GM04503 (cell line): ENCODE measurements at places on chromosomes 6 and 20.

DNA sequence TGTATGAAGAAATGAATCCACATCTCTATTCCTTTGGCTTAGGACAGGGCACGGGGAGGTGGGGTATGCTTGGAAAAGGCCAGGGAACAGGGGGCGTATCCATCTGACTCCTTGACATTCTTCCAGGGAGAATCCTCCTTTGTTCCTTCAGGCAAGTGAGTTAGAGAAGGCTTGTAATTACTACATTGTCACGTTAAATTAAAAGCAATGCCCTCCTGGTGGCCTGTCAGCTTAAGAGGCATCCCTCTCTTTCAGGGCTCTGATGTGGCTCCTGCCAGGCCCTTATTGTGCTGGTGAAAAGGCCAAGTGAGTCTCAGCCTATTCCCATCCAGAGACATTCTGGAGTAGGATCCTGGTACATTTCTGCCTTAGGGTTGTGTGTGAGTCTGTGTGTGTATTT, 128.3 kb downstream of the FOXA2 start:
- DNase-seq, result no peak

- DNase-seq, result no peak
Observed at GRCh38 chr20:64188091-64188490, 23.8 kb downstream of the MYT1 start.

- DNase-seq, result no peak
Observed at GRCh38 chr20:55216525-55217242, 741.3 kb downstream of the DOK5 start.

DNA sequence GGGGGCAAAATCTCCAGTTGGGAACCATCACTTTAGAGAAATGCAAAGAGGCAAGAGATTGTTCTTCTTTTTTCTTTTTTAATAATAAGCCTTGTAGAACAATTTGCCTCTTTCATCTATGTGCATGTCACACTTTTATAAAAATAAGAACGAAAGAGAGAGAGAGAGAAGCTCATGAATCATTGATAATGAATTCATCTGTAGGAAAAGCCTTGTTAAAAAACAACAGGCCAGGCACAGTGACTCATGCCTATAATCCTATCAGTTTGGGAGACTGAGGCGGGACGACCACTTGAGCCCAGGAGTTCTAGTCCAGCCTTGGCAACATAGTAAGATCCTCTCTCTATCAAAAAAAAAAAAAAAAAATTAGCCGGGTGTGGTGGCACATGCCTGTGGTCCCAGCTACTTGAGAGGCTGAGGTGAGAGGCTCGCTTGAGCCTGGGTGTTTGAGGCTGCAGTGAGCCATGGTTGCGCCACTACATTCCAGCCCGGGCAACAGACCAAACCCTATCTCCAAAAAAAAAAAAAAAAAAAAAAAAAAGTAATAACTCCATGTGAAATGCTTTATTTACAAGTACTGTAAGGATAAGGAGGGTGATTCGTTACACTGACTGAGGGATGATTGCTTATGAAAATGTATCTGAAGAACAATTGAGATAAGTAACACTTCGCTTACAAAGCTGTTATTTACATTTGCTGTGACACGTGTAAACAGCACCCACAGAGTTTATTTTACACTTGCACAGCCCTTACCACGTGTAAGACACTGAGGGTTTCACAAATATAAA, 6.0 kb downstream of the CCN5 start:
- DNase-seq, result peak; percentile 73

DNA sequence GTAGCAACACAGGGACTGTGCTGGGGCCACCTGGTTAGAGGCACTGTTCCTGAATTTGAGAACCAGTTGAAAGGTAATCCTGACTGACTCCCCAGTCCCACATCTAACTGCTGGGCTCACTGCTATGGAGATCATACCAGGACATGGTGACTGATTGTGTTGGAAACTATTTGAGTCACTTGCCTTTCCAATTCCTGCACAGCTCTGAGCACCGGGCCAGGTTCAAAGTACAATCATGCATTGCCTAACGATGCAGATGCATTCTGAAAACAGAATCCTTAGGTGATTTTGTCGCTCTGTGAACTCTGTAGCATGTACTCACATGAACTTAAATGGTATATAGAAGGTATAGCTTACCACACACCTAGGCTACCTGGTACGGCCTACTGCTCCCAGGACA, 215.3 kb downstream of the BMP7 start:
- DNase-seq, result no peak

DNA sequence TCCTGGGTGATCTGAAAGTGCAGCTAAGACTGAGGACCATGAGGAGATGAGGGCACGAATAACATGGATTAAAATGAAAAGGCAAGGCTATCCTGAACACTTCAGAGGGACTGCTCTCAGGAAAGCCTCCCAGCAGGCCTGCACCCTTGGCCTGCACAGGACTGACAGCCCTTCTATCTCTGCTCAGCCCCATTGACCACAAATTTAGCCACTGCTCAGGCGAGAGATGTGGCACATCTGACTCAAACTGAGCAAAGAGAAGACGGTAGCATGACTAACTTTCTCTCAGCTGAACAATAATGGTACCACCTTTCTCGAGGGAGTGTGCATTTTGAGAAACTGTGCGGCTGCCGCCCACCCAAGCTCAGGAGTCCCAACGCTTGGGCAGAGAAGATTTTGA, 257.5 kb downstream of the ADGB start:
- DNase-seq, result no peak

DNA sequence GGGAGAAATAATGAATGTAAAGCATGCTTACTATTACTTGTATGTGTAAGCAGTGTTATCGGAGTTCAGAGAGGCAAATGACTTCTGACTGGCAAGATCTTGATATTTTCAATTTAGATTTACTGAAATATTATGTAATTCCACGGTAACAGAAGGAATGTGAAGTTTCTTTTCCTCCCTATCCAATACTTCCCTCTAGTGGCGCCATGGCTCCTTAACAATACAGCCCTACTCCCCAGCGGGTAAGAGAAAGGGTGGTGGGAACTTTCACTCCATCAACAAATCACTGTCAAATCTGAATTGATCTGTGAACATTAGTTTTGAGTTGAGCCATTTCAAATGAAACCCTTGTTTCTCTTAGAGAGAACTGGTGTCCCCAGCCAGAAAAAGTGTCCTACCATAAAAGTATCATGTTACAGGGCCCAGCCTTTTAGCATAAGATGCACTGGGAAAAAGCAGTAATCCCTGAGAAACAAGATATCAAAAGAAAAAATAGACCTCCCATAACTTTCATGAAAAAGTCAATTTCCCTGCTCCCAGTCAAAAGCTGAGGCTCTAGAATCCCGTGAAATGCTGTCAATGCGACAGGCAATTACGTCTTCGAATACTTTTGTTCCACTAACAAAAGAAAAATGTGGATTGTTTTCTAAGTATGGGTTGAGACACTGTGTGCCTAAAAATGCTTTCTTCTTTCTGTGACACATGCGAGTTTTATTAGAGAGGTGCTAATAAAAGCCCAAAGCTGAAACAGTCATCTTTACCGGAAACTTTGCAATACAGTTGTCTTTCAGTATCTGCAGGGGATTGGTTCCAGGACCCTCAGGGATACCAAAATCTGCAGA, 12.9 kb downstream of the COX7A2 start:
- peak; percentile 33 for DNase-seq

GRCh38 chr6:30963641-30964040, 19.9 kb upstream of the MUC21 start:
- no peak for DNase-seq

GRCh38 chr6:143513410-143513809, 1.9 kb upstream of the FUCA2 start:
- no peak for DNase-seq

GRCh38 chr6:157984686-157985225, 3.1 kb downstream of the SYNJ2 start:
- no peak for DNase-seq

GRCh38 chr6:125293587-125293986, 8.2 kb downstream of the HDDC2 start:
- no peak for DNase-seq

- DNase-seq, result no peak
Observed at GRCh38 chr6:3196770-3197169, 30.7 kb downstream of the TUBB2B start.

GRCh38 chr6:66926060-66926459, 1219.0 kb upstream of the EYS start:
- DNase-seq, result no peak

DNA sequence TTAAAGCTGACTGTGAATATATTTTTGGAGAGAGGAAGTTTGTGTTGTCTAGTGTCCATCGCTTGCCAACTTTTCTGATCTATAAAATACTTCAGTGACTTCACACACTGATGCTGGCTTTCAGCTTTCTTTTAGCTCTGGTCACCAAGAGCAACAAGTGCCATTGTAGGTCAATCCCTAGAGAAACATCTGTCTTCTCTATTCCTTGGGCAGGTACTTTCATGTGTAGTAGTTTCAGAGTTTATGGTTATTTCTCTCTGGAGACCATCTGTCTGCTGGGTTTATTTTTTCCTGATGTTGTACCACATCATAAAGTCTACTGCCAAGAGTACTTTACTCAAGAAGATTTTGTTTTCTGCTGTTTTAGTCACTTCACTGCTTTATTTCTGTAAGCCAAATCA, 249.9 kb downstream of the KHDC1L start:
- DNase-seq, result peak; percentile 56

DNA sequence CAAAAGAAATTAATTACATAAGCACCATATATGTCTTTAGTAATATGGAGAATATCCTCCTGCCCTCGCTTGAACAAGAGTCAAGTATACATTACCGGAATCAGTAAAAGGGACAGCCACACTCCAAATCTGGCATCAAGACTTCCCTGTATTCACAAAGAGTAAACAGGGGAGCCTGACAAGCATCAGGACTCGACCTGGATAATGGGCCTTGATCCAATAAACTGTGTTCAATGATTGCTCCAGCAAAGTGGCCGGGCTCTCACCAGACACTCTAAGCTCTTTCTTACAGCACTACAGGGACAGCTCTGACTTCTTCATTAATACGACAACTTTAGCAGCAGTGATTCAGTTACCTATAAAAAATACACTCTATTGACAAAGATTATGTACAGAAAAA, 307.9 kb upstream of the POU3F2 start:
- no peak for DNase-seq

GRCh38 chr6:163543321-163543720, 128.8 kb downstream of the QKI start:
- DNase-seq, result no peak

- no peak for DNase-seq
Observed at GRCh38 chr20:46767127-46767761, 57.8 kb downstream of the SLC2A10 start.

DNA sequence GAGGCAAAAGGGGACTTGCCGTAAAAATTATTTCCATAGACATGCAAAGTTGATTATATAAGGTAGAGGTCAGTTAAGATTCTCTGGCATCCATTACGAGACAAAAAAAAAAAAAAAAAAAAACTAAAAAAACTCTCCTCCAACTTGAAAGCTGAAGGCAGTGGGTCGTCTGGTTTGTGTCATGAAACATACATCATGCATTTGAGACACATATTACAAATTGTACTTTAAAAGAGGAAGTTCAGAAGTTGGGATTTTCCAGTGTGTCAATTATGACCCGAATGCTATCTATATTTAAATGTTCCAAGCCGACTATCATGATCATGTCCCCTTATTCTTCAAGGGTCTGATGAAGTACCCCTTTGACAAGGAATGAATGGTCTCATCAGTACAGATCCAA, 125.1 kb downstream of the ZNF217 start:
- no peak for DNase-seq

- DNase-seq, result no peak
Observed at GRCh38 chr6:123515715-123516114, 121.0 kb downstream of the TRDN start.

DNA sequence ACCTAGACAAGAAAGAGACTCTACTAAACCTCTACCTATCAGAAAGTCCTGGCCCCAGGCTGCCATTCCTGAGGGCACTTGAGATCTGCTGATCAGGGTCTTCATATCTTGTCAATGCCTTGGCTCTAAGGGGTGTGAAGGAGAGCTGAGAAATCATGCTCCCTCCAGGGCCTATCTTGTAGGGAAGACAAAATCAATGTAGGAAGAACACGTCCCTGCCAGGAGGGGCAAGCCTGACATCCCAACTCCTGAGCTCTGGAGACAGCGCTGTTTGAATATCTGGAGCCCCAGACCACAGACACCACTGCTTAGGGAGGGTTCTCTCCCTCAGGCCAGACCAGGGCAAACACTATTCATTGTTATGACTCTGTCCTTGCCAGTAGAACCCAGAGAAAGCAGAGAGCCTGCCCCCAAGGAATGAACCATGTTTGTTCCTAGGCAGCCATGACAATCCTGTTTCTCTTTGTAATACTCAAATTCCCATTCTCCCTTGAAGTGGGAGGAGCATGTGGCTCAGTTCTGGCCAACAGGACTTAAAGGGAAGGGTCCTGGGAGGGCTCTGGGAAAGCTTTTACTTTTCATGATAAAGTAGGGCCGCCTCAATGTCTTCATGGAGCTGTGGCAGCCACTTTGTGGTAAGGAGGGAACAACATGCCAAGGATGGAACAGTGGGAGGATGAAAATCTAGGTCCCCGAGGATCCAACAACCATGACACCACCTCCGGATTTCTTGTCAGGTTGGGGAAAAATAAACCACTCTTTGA, 1.8 kb upstream of the FASTKD5 start:
- no peak for DNase-seq

DNA sequence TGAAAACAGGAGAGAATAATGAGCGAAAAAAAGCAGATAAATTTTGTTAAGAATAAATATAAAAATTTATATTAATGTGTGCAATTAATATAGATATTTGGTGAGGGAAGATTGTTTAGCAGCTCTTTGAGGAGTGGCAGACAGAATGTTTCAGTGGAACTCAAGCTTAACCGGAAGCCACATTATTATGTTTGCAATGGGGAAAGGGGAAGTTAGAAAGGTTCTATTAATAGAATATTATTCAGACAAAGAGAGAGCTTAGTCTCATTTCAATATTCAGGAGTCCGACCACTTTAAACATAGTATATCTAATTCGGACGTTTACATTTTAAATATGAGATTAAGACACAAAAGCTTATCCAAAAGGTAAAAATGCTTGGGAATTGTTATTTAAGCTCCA, 81.6 kb upstream of the KHDRBS2 start:
- DNase-seq, result no peak

GRCh38 chr20:17610566-17611289, 40.9 kb downstream of the DSTN start:
- DNase-seq, result no peak

DNA sequence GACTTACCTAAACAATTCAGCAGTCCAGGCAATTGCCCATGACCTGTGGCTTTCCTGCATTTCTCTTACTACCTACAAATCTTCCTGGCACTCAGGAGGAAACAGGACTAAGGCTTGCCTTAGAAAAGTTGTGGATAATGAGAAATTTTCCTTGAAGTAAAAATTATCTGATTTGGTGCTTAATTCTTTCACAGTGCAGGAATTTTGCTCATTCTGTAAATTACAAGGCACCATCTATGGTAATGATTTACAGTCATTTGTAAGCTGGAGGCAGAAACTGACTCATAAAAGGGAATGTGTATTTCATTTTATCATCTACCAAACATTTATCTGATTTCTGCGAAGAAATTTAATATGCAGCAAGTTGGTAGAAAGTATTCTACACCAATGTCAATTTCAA, 211.5 kb upstream of the FKBP1C start:
- no peak for DNase-seq

DNA sequence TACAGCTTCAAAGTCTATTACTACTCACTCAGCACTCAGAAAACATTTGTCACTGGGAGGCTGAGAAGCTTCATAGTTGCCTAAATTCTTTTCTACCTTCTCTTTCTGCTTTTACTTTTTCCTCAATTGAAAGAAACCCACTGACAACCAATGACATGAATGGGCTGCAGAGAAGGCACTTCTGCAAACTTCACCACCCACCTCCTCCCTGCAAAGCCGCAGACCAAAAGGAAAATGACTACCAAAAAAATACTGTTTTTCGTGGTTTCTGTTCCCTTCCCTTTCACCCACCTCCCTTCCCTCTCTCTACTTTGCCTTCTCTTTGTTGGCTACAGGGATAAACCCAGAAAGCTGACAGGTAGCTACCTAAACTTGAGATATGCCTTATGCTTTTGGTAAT, 3.2 kb downstream of the GNAS-AS1 start:
- DNase-seq, result no peak
